Naive thymus-derived CD8-positive, alpha-beta T cell (primary cell): ENCODE measurements at places on chromosomes 1 and 21.

DNA sequence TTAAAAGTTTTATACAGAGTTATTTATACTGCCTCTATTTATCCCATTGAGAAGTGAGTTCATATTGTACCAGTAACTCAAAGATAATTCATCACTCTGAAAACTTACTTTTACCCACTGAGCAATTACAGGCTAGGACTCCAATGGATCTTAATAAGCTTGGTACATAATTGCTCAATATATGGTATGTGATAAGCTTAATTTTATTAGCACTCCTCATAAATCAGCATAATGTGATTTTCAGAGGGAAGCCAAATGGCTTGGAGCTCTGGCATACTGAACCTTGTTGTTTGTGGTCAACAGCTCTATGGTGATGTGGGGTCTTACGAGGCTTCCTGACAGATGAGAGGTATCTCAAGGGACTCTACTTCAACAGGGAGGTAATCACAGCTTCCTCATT is 26.3 kb downstream of the ADAM30 start:
- no peak for DNase-seq

- no peak for DNase-seq
These were observed 571 bp downstream of the WDR3 start for GRCh38 chr1:117930173-117930447.

- peak; percentile 40 for DNase-seq
These were observed 23.0 kb upstream of the SPSB1 start for GRCh38 chr1:9269721-9270120.

- DNase-seq: no peak
These were observed 223.0 kb downstream of the LTN1 start for GRCh38 chr21:28769683-28770082.

DNA sequence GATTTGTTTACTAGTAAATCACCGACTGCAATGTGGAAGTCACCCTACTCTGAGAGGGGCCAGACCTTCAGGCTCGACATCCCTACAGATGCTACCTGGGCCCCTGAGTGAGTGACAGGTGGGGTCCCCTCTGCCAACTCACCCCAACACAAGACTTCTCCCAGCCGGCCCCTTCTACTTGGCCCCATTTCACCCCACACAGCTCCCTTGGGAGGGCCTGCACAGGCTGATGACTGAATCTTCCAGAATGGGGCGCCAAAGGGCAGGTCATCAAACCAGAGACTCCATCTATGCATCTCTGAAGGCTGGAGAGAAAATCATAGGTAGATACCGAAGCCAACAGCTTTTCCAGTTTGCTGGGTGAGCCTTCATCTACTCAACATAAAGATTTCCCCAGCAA is 9.4 kb upstream of the S100A8 start:
- no peak for DNase-seq

DNA sequence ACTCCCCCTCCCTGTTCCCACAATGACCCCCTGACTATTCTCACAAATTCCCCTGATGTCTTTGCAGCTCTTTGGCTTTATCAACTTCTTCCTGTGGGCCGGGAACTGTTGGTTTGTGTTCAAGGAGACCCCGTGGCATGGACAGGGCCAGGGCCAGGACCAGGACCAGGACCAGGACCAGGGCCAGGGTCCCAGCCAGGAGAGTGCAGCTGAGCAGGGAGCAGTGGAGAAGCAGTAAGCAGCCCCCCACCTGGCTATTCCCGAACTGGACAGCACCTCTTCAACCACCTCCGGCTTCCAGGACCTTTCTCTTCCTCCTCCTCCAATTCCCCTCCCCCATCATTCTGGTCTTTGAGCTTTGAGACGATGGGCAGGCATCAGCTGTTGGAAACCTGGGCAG is 4.4 kb upstream of the ATXN7L2 start:
- no peak for DNase-seq

- no peak for DNase-seq
These were observed 467 bp downstream of the THRAP3 start for GRCh38 chr1:36224537-36225282.

GRCh38 chr1:118047006-118047649 is 117.6 kb downstream of the WDR3 start:
- no peak for DNase-seq

DNA sequence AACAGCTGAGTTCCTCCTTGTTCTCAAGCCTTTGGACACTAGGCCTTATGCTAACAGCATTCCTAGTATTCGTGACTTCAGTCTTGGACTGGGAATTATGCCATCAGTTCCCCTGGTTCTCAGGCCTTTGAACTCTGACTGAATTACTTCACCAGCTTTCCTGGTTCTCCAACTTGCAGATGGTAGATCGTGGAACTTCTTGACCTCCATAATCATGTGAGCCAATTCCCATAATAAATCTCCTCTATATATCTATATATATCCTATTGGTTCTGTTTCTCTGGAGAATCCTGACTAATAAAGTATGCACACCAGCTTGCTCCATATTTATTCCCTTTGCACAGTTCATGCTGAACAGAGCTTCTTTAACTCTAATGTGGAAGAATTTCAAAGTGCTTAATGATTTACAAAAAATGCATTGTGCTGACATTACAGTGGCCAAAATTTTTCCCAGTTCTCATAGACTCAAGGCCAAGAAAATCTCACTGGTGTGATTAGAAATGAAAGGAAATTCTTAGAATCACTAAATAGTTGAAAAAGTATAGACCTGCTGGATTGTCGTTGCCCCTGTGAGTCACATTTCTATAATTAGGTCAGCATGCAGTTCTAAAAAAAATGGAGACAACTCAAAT is 462.9 kb upstream of the ADAMTS5 start:
- DNase-seq: no peak

DNA sequence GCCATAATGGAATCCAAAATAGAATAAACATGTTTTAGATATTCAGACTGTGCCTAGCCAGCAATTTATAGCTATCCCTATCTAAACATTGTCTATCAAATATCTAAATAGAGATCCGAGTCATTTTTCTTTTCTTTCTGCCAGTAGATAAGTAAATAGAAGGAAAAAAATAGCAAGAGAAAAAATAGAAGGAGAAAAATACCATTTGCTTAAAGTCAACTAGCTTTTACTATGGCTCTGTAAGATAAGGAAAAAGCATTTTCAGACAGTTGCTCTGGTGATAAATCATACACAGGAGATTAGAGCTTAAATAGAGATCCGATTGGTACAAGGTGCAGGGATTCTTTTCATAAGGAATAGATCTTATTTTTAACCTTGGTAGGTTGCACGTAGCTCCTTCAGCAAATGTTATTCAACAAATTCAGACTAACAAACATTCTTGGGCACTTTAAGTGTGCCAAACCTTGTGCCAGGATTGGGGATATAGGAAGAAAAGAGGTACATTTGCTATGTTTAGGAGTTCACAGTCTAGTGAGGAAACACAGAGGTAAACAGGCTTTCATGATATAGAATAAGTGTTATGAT is 70.1 kb upstream of the CCDC190 start:
- DNase-seq: no peak

DNA sequence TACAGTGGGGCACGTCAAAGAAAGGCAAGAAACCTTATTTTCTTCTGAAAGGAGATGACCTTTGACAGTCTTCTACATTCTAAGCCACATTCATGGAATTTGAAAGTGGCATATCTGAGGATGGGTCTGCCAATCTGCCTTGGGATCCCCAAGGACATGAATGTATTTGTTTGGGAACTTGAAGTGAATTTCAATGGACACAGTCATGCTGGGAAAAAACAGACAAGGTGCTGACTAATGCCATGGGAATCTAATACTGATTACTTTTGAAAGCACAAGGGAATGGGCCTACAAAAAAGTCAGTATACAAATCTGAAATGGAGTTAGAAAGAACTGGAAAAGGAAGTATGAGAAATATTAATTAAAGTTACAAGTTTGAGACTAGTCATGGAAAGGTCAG is 128.8 kb downstream of the KCNJ6 start:
- DNase-seq: no peak

DNA sequence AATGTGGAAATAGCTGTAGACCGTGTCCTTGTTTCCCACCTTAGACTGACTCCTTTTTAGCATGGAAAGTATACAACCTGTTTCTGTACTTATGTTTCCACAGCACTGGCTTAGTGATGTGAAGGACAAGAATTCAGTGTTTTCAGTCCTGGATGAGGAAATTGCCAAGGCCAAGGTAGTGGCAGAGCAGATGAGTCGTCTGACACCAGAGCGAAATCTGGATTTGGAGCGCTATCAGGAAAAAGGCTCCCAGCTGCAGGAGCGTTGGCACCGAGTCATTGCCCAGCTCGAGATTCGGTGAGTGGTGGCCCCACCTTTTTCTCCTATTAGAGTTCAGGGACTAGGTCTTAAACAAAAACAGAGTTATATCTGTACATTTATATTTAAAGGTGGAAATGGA is 112.6 kb downstream of the MACF1 start:
- DNase-seq: no peak

GRCh38 chr21:38306433-38307141 is 49.8 kb downstream of the KCNJ15 start:
- no peak for DNase-seq

- no peak for DNase-seq
These were observed 402.6 kb upstream of the NFIA start for GRCh38 chr1:60679524-60680375.

GRCh38 chr1:35173909-35174540 is 18.9 kb downstream of the SFPQ start:
- DNase-seq: peak; percentile 10

DNA sequence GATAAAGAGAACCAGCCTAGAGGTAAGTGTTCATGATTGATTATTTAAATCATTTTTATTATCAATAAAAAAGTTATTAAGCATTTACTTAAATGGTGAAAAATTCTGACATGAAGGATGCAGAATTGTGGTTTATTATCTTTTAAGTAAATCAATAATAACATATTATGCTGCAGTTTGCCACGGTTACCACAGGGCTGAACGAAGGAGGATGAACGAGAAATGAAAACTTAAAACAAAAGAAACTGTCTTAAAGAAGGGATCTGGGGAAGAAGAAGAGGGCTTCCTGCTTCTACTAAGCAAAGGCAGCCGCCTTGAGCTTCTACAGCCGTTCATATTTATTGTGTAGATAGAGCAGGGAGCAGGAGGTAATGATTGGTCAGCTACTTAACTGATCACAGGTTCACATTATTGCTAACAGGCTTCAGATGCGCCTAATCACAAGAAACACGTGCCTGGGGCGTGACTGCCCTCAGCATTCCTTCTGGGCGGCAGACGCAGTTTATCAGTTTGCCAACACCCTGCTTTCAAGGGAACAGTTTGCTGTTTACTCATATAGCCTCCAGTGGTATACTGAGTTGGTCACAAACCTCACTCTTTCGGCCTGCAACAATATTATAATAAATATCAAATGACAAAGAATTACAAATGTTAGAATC is 5.8 kb upstream of the FNBP1L start:
- no peak for DNase-seq

- DNase-seq: no peak
These were observed 21.1 kb upstream of the CDCA8 start for GRCh38 chr1:37671261-37671660.

GRCh38 chr1:47188791-47189785 is 748 bp downstream of the PDZK1IP1 start:
- no peak for DNase-seq

GRCh38 chr1:178275553-178275952 is 181.6 kb downstream of the RASAL2 start:
- no peak for DNase-seq

GRCh38 chr1:76444773-76445172 is 370.2 kb downstream of the ST6GALNAC3 start:
- DNase-seq: no peak

GRCh38 chr1:202272103-202272845 is 69.5 kb downstream of the UBE2T start:
- no peak for DNase-seq

DNA sequence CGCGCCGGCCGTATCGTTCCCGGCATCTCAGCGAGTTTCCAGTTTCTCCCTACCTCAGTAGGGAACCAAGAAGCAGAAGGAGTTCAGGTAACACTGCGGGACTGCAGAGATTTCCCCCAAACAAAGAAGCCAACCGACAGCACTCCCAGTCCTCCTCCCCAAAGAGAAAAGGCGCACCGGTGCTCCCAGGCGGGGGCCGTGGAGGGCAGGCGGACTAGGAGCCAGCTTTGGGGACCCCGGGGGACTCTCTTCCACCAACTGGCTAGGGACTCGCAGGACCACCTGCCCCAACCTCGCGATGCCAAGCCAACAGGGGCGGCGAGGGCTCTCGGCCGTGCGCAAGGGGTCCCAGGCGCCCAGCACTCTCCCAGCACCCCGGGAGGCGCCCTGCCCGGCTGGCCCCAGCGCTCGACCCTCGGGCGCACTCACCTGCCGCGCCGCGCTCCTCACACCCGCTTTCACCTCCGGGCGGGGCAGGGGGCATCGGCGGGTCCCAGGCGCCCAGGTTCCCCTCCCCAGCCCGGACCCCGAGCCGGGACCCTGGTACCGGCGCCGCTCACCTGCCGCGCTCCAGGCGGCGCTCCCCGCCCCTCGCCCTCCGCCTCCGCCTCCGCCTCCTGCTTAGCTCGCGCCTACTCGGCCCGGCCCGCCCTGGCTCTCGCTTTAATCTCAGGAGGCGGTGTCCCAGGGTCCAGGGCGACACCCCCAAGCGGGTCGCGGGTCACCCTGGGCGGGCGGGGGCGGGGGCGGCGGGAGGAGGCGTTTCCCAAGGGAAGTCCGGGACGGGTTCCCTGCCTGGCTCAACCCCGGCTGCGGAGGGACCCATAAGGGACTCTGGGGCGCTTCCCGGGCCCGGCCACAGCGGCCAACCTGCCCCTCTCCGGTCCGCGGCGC is at the start of gene TMPRSS2:
TSS of gene TMPRSS2 (minus strand) at position 638 of the 894 bp plus-strand sequence. CDS start 10,025 bp downstream, outside the sequence.
- no peak for DNase-seq

- no peak for DNase-seq
These were observed 34.5 kb downstream of the CACNA1S start for GRCh38 chr1:201077736-201078135.

DNA sequence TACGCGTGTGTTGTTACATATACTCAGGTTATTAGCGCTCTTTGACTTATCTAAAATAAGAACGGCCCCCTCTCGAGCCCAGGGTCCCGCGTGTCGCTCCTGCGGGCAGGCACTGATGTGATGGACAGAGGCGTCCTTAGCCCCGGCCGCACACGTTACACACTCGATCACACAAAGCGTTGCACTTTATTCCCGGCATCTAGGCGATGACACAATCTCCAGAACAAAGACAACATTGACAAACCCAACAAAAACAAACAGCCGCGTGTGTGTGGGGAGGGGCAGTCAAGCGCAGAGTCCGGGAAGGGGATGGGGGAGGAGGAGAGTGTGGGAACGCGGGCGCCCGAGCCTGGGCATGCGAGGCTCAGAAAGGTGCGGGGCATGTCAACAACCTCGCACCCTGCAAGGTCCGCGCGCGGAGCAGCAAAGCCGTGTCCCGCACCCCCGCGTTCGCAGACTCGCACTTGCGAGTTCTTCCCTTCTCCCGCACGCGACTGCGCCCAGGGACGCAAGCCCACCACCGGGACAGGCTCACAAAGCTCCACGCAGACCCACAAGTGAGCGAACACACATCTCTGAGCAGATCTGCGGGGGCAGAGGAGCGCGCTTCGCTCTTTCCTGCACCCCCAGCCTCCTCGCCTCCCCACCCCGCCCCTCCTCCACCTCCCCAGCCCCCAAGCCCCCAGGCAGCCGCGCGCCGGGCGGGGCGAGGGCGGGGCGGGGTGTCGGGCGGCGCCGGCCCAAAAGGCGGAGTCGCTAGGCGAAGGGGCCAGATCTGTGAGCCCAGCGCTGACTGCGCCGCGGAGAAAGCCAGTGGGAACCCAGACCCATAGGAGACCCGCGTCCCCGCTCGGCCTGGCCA is at the start of gene EFNA1:
TSS of gene EFNA1 (plus strand) at position 772 of the 862 bp plus-strand sequence. CDS start 102 bp downstream, outside the sequence.
- peak; percentile 22 for DNase-seq

- no peak for DNase-seq
These were observed 11.2 kb upstream of the LORICRIN start for GRCh38 chr1:153248176-153248879.
